Left ventricle myocardium inferior (tissue), 1 donor: ENCODE measurements at places on chromosomes 2 and 18.

- DNase-seq, result no peak
Measured at GRCh38 chr18:820591-821165, 8.6 kb upstream of the YES1 start.

- DNase-seq, result no peak
Measured at GRCh38 chr18:12839057-12839525, 44.9 kb downstream of the PTPN2 start.

- DNase-seq, result peak; percentile 30
Measured at GRCh38 chr2:24855022-24855622, 61.9 kb downstream of the CENPO start.

- DNase-seq, result no peak
Measured at GRCh38 chr2:127413782-127414637, 4.2 kb upstream of the PROC start.

DNA sequence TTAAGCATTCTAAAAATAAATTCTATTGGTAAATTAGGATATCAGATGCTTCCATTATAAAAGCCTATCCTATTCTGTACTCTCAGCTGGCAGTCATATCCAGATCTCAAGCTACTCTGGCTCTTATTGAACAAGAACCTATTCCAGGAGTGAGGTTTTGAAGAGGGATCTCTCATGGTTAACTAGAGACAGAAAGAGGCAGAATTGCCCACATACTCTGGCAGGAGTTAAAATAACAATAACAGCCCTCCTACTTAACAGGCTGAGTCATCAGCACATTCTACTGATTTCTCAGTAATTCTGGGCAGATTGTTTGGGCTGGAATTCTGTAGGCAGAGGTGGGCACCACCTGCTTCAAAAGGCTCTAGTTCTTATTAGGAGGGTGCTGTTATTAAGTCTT lies 142.0 kb upstream of the UNC80 start:
- DNase-seq, result no peak

DNA sequence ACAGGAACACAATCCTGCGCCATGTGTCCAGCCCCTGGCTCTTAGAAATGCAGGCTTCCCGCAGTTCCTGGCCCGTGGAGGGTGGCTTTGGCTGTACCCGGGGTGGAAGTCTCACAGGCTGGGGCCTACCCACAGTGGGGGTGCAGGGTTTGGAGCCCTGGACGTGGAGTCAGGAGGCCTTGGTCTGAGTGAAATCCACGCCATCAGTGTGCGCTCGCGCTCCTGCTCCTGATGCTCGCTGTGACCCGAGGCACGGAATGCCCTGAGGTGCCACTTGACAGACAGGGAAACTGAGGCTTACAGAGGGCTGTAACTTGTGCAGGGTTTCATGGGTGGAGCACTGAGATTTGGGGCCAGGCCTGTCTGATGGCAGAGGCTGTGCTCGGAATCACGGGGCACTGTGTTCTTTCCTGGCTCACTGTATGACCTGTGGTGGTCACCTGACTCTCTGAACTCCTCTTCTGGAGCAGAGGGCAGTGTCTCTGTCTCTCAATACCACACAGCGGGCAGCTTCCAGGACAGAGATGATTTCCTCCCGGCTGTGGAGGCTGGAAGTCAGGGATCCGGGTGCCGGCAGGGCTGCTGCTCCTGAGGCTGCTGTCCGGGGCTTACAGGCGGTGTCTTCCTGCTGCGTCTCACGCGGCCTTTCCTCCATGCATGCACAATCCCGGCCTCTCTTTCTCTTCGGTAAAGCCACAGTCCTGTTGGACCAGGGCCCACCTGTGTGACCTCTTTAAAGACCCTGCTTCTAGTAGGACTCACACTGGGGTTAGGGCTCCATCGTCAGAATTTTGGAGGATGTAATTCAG lies 25.9 kb upstream of the ALLC start:
- DNase-seq, result no peak

GRCh38 chr18:8400193-8400752 lies 209.0 kb upstream of the RAB12 start:
- DNase-seq, result no peak
